Fibroblast of skin of right quadriceps (primary cell): ENCODE measurements at places on chromosomes 6 and 20.

DNA sequence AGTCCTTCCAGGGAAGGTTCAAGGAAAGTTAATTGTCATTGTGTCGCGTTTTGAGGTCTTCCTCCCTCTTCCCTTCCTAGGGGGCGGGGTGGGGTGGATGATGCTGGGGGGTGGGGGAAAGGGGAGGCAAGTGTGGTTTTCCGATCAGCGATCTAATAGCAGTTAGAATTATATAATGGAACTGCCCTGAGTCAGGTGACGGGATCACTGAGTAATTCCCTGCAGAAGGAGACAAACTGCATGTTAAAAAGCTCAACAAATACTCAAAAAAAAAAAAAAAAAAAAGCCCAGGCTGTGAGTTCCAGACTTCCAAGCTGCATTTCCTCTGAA lies 240.4 kb downstream of the PHACTR1 start:
- DNase-seq = no peak

GRCh38 chr6:104253236-104253635 lies 606.5 kb downstream of the HACE1 start:
- DNase-seq = no peak

DNA sequence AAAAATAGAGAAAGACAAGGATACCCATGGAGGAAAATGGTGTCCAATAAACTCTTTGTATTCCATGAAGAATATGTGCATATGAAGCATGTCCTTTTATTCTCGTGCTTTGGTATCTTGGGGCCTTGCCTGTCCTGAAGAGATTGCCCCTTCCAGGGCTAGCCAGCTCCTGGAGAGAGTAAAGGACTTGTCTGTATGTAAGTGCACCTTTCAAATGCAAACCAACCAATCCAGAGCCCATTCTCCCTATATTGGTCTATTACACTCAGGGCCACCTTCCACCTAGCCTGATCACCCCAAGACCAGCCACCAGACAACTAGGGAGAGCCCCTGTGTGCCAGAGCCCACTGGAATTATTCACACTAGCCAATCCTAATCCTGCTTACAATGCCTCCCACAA lies 221.6 kb downstream of the CD83 start:
- no peak for DNase-seq

DNA sequence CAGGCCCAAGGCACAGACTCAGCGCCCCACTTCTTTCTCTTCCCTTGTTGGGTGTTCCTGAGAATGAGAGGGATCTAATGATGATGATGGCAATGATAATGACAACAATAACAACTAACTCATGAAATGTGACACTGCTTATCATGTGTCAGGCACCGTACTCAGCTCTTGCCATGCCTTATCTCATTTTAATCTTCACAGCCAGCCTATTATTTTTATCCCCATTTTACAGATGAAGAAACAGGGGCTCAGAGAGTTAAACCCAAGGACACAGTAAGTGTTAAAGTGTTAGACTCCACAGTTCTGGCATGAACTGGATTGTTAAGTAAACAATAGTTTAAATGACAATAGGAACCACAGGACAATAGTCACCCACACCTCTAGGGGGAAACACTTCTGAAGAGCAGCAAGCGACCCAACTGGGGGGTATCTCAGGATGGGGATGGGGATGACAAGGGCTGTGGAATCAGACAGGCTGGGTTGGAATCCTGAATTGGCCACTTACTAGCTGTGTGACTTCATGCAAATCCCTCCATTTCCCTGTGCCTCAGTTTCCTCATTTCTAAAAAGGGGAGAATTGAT lies 12.5 kb downstream of the RSPH9 start:
- no peak for DNase-seq

GRCh38 chr6:75498862-75499261 lies 5.3 kb upstream of the FILIP1 start:
- DNase-seq = no peak

- peak; percentile 24 for DNase-seq
These were observed 166.5 kb downstream of the TFAP2A start for GRCh38 chr6:10248378-10248843.

DNA sequence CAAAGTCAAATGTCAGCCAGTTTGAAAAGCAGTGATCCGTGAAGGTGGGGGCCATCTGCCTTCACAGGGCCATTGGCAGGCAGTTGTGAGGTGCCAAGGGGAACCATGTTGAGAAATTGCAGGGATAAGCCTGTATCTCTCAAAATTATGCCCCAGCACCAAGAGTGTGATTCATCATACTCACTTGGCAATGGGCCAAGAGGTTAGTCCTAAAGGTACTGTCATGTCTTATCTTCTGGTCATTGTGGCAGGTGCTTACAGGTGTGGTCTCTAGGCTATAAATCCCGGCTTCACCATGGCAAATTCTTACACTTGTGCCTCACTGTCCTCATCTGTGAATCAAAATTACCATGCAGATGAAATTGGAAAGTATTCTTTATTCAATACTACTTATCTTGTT lies 150.7 kb upstream of the LAMP5 start:
- no peak for DNase-seq

GRCh38 chr6:90375681-90376439 lies 79.2 kb upstream of the BACH2 start:
- peak; percentile 92 for DNase-seq

- DNase-seq = peak; percentile 94
These were observed at the start of gene DST for GRCh38 chr6:56642366-56643261. DST (minus strand) TSS chr6:56642889.

GRCh38 chr6:118893064-118893806 lies 717 bp upstream of the ASF1A start:
- peak; percentile 70 for DNase-seq

GRCh38 chr20:15494851-15495250 lies 1078.4 kb downstream of the KIF16B start:
- DNase-seq = no peak

DNA sequence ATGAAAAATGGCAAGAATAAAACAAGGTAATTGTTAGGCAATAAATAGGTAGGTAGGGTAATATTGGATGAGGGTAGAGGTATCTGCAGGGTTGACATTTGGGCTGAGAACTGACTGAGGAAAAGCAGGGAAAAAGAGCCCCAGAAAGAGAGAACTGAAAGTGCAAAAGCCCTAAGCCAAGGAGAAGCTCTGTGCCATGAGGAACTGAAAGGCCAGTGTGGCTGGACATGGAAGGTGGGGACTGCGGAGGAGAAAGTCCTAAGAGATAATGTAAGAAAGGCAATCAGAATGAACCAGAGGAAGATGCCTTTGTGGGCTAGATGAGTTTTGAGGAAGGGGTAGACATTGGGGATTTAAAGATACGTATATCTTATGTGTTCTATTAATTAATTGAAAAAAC lies 9.9 kb upstream of the HIVEP2 start:
- DNase-seq = no peak

DNA sequence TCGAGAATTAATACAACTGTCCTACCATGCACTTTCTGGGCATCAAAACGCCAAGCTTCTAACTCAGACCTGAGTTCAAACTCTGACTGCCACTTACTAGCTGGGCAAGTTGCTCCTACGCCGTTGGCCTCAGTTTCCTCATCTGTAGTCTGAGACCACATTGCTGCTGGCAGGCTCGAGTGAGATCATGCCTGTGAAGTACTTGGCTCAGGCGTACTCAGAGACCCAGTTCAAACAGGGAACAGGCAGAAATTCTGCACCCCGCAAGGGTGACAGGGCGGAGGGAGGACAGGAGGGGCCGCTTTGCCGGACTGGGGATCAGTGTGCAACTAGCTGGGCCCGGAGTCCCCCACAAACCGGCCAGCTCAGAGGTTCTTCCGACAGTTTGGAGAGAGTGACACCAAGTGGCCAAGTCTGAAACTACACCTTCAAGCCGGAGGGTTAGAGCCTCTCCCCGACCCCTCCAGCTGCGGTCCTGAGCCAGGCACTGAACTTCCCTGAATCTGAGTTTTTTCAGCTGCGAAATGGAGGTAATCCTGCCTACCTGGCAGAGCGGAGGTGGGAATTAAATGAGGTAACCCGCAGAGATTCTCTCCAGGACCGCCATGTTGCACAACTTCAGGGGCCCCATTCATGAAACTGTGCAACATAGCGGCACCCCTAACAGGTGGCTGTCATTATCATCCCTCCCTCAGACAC lies 46.0 kb upstream of the PTPN1 start:
- peak; percentile 51 for DNase-seq

DNA sequence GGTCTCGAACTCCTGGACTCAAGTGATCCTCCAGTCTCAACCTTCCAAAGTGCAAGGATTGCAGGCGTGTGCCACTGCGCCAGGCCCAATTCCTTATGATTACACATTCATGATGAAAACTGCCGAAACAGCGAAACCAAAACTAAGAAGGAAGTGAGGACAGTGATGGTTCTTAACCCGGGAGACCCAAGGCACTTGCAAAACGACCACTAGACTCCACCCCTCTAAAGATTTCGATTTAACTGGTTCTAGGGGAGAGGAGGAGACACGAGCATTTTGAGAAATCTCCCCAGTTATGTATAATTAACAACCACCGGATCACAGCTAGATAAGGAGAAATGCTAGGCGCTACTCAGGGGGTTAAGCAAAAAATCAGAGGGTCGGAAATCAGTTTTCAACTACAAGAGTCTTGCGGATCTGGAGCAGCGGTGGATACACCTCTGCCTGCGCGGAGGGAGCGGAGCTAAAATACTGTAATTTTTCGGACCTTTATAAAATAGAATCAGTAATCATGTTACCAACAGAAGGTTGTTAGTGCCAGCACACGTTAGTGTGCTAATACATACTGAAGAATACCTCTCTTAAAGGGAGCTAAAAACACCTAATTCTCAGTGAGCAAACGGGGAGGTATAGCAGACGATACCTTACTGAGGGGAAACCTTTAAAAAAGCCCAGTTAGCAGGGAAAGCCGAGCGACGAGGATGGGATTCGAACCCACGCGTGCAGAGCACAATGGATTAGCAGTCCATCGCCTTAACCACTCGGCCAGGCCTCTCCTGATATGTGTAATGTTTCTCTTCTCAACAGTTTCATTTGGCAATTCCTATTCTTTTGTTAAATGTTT lies 60.0 kb upstream of the BTN3A2 start:
- peak; percentile 64 for DNase-seq

DNA sequence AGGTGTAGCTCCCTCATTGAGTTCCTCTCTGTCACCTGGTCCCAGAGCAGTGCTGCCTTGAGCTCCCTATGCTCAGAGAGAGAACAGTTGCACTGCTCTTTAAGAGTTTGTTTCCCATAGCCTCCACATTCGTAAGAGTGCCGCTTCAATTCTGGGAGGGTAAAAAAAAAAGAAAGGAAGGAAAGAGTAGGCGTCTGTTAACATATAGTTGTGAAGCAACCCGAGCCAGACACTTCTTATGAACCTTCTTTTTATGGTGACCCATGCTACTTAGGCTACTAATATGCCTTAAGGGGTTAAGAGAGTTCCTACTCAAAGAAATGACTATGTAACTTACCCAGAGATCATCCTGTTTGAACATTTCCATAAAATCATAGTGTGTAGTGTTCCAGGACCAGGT lies 4.3 kb upstream of the ARG1 start:
- no peak for DNase-seq

- DNase-seq = no peak
These were observed 140.8 kb downstream of the SLC16A10 start for GRCh38 chr6:111228094-111228493.

- no peak for DNase-seq
These were observed 88.6 kb downstream of the ERMARD start for GRCh38 chr6:169839898-169840631.

DNA sequence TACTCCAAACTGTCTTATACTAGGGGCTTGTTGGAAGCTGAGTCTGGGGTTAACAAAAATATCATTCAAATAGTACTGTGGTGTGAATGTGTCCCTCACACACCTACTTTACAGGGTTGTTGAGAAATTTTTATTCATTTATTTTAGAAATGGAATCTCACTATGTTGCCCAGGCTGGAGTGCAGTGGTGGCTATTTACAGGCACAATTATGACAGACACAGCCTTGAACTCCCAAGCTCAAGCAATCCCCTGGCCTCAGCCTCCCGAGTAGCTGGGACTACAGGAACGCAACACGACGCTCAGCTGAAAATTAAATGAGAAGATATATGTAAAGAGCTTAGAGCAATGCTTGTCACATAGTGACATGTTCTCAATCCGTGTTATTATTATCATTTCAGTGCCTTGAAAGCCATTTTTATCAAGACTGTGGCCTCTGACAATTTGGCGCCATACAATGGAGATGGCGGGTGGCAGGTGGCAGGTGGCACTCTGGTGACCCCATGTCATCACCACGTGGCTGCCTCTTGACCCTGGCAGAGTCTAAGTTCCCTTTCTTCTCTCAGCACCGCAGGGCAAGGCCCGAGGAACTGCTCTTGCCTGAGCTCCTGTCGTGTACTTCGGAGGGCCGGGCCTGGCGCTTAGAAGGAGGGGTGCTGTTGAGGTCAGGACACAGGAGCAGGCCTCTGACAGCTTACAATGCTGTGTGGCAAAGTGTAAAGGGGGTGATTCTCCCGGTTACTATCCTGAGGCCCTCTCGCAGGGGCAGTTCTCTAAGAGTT lies 64.5 kb downstream of the STX11 start:
- no peak for DNase-seq

DNA sequence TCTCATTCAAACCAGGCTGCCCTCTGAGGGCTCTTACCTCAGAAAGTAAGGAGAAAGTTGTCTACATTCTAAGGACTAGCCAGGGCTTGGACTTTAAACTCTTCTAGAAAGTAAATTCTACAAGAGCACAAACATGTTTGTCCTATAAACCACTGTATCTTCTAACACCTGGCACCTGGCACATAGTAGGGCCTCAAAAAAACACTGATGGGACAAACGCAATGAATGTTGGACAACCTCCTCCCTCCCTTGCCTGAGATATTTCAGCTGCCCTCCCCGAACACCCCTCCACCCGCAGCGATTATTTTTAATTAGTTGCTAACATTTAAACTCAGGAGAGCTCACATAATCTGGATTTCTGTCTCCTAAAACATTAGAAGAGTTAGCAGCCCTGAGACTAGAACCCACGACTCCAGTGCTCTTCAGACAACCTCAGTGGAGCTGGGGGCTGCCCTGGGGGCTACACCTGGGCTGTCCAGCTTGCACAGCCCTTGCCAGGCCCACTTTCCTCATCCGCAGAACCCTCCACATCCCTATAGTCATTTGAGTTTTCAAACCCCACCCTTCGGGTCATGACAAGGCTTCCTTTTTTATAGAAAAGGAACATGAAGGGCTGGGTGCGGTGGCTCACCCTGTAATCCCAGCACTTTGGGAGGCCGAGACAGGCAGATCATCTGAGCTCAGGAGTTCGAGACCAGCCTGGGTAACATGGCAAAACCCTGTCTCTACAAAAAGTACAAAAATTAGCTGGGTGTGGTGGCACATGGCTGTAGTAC lies 4.9 kb downstream of the HCK start:
- no peak for DNase-seq

GRCh38 chr6:170553534-170554012 lies 466 bp upstream of the PSMB1 start:
- DNase-seq = no peak

- peak; percentile 47 for DNase-seq
These were observed 19.6 kb upstream of the FERMT1 start for GRCh38 chr20:6142348-6142993.

GRCh38 chr6:95127261-95127660 lies 450.1 kb upstream of the MANEA start:
- DNase-seq = no peak

DNA sequence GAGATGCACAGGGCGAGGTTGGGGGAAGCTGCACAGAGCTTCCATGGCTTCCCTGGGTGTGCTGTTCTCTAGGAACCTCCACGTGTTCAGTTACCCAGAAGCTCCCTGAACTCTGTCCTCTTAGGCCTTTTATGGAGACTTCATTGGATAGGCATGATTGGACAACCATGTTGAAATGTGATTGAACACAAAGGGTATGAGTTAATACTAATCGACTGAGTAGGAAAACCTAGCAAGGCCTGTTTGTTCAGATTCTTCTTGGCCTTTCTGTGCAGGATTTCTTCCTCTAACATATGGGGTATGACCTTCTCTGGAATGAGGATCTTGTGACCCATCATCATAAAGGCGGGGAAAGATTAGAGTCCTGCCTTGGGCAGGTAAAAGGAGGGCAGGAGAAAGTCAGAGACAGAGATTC lies 70.7 kb upstream of the SMIM29 start:
- no peak for DNase-seq
